Fibroblast of mammary gland (primary cell): ENCODE measurements at places on chromosomes 5 and 9.

DNA sequence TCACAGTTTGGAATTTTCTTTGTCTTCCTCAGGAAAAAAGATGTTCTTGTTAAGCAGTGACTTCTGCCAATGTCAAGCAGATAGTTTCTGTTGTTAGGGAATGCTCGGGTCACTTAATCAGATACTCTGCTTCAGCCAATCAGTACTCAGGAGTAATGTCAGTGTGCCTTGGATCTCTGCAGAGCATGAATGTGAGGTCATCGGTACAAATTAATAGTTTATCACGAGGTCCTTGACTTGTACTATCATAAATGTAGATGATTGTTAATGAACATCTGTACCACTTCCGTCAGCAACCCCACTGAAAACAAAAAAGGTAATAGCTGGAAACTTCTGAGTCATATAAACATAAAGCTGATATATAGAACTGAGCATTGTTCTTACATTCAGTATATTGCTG lies 73.6 kb downstream of the FBXL7 start:
- peak; percentile 17 for DNase-seq

DNA sequence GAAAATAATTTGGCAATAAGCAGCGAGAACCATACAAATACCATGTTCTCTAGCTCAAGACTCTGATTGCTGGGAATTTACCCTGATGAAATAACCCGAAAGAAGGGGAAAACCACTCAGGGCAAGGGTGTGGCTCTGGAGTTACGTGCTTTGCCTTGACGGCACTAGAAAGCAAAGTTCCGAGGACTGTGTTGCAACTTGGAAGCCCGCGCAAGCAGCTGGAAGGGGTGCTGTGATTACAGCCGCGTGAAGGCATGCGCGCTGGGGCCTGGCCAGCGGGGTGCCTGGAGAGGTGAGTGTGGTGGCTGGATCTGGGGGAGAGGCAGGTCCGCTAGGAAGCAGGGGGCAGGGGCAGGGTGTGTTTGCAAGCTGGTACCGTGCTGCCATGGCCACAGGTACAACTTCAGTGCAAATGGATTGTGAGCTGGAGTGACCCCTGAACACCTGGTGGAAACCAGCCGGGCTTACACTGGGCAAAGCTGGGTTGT lies 52.6 kb upstream of the CNOT6 start:
- DNase-seq: peak; percentile 63

- DNase-seq: no peak
Observed at GRCh38 chr9:72596451-72597180, 75.2 kb downstream of the TMC1 start.

DNA sequence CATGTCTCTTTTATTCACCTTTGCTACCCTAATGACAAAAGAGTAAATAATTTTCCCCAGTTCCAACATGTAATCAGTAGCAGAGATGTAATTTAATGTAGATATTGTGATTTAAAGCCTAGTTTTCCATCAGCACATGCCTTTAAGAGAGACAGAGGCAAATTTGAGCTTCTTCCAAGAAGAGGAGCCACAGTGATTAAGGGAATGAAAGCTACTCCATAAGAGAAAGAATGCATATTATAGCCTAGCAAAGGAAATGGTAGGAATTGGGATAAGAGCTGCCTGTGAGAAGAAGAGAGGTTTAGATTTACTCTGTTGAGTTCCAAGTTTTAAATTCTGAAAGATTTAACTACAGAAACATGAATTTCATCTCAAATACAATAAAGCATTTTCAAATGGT lies 591.0 kb upstream of the DMAC1 start:
- DNase-seq: no peak

DNA sequence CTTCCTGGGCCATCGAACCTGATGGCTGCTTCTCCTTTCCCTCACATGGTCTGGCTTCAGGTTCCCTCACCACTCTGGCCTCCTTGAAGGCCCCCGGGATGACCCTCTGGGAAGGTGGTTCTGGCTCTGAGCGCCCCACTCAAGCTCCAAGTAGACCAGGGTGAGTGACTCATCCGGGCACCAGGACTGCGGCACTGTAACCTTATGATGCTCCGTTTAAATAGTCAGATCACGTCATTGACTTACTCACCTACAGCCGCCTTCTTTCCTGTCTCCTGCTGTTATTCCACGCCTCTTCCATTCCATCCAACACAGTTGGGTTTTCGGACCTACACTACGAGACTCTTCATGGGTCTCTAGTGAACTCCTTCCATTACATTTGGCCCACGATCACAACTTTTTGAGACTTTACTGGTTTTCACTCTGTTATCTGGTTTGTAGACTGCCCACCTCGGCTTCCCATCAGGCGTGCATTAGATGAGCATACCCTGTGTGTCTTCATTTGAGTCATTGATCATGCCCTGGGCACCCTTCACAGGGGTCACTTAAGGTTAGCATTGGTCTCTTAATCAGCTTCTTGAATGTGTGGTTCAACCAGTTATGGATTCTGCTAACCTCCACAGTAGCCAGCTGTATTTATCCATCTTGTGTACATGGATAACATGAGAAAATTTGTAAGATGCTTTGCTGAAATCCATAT lies 138.8 kb upstream of the LMX1B start:
- DNase-seq: peak; percentile 72

- DNase-seq: peak; percentile 56
Observed at GRCh38 chr9:75200892-75201470, 112.7 kb downstream of the OSTF1 start.

- DNase-seq: no peak
Observed at GRCh38 chr5:56212130-56212879, 20.8 kb downstream of the ANKRD55 start.

DNA sequence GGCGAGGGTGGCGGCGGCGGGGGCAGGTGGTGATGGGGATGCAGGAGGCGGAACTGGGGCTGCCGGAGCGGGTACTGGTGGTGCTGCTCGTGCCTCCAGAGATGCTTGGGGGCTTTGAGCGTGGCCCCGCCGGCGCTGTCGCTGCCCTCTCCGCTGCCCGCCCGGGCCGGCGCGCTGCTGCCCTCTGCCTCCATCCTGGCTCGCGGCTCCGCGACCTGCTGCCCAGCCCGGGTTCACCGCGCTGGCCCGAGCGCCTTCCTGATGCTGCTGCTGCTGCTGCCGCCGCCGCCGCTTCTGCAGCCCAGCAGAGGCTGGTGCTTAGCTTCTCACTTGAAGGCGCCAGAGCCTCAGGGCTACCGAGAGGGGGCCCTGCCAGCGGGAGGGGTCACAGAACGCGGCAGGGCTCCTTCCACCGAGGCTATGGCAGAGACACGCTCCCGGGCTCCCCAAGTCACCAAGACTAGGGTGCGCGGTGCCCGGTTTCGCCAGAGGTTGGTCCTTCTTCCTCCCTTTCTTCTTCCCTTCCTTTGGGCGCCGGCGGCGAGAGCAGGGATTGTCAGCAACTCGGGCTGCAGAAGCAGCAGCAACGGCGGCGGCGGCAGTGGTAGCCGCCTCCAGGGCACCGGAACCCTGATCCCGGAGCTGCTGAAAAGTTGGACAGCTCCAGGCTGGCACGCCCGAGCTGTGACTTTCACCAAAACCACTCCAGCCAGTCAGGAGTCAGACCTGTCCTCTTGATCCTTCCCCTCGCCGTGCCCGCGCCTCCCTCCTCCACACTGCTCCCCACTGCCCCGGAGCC lies at the start of gene PDE4D:
PDE4D (minus strand) TSS at position 298 of the 799 bp plus-strand sequence.
- DNase-seq: peak; percentile 46

DNA sequence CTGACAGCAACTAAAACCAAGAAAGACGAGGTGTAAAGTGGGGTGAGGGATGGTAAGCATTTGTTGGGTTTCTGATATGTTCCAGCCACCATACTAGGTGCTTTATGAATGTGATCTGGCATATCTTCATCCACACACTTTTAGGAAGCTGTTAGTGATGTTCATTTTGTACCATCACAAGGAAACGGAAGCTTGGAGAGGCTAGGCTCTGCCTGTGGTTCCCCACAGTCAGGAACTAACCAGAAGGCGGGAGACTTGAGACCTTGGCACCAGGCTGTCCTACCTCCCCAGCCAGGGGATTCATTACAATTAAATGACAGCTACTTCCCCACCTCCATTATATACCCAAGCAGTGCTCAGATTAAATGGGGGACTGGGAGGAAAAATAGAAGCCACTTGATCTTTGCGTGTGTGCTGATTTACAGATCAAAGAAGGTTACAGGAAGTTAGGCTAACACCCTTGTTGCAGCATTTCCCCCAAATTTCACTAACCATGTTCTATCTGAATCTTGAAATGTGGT lies 43.0 kb downstream of the SFXN1 start:
- no peak for DNase-seq

GRCh38 chr5:485113-485945 lies 38.9 kb downstream of the SLC9A3 start:
- DNase-seq: no peak
